ENCODE measurements at places on chromosomes 2 and 18.

- DNase-seq = no peak
Observed at GRCh38 chr2:174636987-174637386, 39.4 kb upstream of the WIPF1 start.

GRCh38 chr2:219499058-219499307 lies 292 bp downstream of the GMPPA start:
- no peak for DNase-seq

- DNase-seq = no peak
Observed at GRCh38 chr2:128413014-128413717, 94.5 kb upstream of the HS6ST1 start.

- no peak for DNase-seq
Observed at GRCh38 chr2:105299290-105299689, 30.2 kb downstream of the TGFBRAP1 start.

All from stimulated activated CD4-positive, alpha-beta T cell treated with anti-CD3 and anti-CD28 coated beads, TNF-alpha, amount 100 ng/mL, for 1 hour (primary cell).